Occipital lobe (tissue), 3 donors: ENCODE measurements at places on chromosomes 4 and X. TPM values are rescaled to one million over a fixed set of nuclear protein-coding genes. Genes with fewer than 3 reads are reported as not detected.
A peak's percentile ranks its signal among the peaks of the same experiment; 100 is the strongest.

DNA sequence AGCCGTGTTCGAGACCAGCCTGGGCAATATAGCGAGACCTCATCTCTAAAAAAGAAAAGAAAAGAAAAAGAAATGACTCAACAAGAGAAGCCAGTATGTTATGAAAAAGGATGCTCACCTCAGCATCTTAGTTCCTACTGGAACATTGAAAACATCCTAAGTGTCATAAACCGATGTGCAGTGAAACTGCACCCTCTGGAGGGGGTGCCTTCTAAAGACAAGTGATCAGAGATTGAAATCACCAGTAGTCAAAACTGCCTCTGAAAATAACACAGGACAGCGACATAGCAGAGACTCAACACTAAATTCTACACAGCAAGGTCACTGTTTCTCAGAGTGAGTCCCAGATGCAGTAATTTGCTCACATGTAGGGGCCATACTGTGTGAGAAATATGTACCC lies 28.0 kb upstream of the ATP6AP2 start:
- no peak for DNase-seq

DNA sequence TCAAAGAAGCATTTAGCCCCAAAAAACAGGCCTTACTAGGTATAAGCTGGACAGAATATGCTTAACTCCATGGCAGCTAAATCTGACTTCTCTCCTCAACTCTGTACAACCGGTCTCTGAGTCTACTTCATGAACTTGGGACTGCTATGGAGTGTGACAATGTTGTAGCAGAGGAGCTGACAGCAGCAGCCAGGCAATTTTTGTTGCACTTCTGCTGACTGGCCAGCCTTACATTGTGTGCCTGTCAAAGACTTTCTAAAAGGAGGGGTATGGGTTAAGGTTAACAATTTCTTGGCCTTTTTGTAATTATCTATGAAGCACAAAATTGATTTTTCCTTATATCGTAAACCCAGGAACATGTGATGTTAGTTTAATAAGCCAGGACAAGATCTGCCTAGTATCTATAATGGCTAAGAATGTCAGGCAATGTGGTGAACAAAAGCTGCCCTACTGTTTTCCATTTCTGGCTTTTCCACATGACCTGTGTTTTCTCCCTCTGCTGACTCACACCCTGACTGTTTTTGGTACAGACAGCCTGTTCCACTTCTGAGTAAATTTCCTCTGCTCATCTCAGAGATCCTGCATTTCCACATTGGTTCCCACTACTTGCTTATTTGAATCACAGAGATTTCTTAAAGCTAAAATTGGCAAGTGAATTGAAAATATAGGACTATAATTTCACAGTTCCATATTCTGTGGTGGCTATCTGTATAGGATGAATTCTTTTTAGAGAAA lies 9.3 kb downstream of the NOX1 start:
- peak; percentile 26 for DNase-seq

DNA sequence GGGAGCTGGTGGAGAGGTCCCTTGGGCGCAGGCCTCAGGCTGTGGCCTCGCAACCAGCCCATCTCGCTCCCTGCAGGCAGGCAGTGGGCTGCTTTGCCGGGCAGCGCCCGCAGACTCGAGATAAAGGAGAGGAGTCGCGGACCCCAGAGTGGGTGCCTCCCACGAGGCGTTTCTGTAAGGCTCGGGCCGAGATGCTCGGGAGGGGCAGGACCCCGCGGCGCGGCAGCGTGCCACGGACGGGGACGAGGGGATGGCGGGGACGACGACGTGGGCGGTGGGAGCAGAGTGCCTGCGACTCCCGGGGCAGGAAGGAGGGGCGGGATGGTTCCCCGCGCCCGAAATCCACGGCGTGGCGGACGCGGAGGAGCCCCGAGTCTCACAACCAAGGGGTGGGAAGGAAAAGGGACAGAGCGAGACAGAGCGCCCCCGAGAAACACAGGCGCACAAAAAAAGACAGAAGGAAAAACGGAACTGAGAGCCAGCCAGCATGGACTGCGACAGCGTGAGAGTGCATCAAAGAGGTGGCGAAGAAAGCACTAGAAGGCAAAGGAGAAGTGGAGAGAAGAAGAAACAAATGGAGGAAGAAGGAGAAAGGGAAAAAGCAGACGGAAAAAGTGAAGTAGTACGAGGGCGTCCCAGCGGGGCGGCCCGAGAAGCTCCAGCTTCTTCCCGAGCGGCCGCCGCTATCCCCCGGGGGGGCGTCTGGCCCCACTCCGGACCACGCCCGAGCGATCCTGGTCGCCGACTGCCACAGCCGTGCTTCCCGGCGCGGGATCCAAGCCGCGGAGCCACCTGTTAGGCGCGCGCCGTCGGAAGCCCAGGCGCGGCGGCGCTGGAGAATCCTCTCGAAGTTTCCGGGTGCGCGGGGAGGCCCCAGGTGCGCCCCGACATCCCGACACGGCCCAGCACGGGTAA lies 1.5 kb downstream of the BEND4 start:
- DNase-seq, result no peak

GRCh38 chr4:53960843-53961242 lies 103.6 kb downstream of the CHIC2 start:
- no peak for DNase-seq

GRCh38 chr4:73573794-73574528 lies 46.3 kb downstream of the RASSF6 start:
- DNase-seq, result peak; percentile 2

VCX gene
- total RNA-seq, result not detected

GUCY1B1 gene
- 60.8 TPM for total RNA-seq

ATP1B4 gene
- under 0.01 TPM for total RNA-seq
